ENCODE measurements at places on chromosomes 6 and 20.

GRCh38 chr6:56364431-56364826 lies 117.0 kb upstream of the COL21A1 start:
- no peak for DNase-seq

DNA sequence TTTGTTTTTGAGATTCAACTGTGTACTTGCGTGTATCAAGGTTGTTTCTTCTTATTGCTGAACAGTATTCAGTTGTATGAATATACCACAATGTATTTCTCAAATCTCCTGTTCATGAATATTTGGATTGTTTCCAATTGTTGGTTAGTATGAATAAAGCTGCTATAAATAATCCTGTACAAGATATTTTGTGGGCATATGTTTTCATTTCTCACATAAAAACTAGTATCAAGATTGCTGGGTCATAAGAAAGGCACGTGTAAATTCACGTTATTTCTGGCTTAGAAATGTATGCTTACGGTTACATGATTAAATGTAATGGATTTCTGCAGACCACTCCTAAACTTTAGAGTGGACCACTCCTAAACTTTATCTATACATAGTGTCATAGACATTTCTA lies 96.6 kb downstream of the BTBD3 start:
- no peak for DNase-seq

GRCh38 chr6:157571269-157571668 lies 190.3 kb downstream of the ZDHHC14 start:
- peak; percentile 4 for DNase-seq

DNA sequence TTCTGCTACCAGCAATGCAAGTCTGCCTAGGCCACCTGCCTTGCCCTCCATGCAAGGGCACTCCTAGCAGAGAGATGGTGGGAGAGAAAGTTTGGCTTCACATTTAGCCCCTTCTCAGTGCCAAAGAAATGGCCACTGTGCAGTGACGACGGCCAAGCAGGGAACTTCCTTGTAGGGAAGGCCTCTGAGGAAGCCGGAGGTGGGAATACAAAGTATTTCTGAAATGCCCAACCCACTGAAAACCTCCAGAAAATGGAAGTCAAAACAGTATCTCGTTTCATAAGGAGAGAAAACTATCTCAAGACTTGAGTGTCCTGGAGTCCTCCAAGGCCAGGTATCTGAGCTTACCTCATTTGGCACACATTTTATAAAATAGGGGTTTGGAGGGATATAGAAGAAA lies 42.7 kb downstream of the JAG1 start:
- DNase-seq = no peak

DNA sequence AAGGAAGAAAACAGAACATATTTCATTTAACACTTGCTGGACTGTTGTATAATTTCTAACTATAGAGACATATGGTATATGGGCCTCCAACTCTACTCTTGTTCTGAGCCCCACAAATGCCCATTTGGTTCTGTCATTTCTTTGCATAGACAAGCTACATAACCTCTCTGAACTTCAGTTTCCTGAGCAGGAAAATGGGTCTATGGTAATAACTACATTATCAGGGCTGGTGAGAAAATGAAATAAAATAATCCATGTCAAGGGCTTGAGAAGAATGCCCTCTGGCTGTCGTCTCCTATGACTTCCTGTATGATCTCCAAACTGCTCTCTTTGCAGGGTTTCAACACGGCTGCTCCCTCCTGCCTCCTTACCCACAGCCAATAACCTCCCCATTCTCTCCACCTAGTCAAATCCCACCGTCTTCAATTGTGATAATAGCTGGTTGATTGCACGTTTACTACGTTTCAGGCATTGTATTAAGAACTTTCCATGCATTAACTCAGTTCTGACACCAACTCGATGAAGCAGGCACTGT lies 12.0 kb downstream of the ZCCHC3 start:
- DNase-seq = no peak

DNA sequence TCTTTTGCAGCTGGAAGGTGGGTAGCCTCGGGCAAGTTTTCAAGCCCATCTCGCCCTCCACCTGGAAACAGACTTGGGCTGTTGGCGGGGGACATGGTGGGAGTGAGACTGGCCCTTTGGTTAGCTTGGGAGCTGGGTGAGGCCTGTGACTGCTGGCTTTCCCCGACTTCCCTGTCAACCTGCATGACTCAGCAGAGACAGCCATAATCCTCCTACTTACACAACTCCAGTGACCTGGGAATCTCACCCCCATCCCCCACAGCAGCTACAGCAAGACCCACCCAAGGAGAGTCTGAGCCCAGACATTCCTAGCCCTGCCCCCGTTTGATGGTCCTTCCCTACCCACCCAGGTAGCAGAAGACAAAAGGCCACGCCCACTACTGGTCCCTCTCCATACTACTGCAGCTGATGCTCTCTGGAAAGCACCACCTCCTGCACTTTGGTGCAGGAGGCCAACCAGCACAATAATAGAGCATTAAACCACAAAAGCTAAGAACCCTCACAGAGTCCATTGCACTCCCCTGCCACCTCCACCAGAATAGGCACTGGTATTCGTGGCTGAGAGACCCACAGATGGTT lies 188.4 kb downstream of the TRDN start:
- DNase-seq = no peak

DNA sequence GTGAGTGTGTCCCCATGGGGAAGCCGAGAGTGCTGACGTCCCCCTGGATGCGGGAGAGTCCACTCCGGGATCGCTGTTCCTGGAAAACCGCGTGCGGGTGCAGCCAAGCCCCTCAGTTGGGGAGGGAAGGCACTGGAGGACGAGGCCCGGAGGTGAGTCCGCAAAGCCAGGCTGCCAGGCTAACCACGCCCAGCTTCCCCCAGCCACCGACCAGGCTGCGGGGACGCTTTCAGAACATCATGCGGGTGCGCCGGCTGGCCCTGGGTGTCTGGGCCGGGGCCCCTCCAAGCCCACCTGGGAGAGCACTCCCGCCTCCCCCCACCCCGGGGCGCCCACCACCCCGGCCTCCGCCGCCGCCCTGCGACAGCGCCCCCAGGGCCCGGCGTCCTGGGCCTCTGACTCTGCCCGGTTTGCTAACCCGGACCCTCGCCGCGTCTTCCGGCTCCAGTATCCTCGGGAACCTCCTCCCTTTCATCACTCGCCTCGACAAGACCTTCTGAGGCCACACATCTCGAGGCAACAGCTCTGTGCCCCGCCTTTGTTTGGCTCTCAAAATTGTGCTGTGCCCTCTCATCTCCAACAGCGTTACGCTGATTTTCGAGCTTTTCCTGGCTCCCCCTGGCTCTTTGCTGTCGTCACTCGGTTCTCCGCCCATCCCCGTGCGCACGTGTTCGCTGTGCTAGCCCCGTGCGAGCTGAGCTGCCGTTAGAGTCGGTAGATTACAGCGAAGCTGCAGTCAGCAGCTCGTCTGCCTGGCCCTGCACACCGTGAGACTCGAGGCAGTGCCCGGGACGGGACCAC lies 47.1 kb upstream of the ENTPD6 start:
- no peak for DNase-seq

DNA sequence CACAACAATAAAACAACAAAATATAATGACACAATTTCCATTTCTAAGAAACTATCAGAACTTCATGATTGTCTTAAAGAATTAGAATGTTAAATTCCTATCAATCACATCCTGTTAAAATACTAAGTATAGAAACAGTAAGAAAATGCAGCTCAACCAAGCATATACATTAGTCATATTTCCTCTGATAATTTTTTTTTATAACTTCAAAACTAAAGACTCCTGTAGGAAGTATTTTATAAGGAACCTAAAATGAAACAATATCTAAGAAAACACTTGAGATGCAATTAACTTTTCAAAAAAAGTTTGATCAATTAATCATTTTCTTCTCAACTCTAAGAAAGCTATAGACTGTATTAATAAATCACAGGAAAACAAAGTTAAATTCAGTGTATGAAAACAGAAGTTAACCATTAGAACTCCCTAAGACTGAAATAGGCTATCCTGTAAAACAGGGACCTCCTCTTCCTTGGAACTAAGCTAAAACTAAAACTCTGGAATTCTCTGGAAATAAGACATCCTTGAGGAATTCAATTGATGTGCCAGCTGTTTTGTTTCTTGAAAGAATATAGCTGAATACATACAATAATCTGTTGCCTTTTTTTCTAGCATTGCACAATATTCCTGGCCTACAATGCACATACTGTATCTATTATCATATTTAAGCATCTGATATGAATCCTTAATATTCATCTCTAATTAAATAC lies 19.8 kb downstream of the FKBP5 start:
- DNase-seq = no peak

- DNase-seq = peak; percentile 48
Measured at GRCh38 chr6:29813809-29814208, 13.8 kb upstream of the HLA-G start.

DNA sequence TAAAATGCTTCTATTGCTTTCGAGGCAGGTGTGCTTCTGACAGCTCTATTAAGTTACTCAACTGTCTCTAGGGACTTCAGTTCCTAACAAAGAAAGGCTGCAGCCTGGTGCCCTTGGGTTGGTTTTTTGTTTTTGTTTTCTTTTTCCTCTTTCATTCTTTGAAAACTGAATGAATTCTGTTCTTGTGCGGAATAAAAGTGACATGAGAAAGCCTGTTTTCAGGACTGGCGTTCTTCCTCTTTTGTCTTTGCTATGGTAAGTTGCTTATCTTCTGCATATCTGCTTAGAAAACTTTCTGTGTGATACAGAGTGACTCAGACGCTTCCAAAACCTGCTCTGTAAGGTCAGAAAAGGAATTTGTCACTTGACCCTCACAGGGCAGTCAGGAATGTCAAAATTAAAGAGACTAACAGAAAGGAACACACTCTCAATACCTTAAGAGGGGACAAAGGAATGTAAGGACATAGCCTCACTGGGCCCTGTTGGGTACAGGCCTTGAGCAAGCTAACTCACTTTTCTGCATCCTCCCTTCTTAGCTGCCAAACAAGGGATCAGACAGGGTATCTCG lies 56.2 kb upstream of the NHSL1 start:
- no peak for DNase-seq

DNA sequence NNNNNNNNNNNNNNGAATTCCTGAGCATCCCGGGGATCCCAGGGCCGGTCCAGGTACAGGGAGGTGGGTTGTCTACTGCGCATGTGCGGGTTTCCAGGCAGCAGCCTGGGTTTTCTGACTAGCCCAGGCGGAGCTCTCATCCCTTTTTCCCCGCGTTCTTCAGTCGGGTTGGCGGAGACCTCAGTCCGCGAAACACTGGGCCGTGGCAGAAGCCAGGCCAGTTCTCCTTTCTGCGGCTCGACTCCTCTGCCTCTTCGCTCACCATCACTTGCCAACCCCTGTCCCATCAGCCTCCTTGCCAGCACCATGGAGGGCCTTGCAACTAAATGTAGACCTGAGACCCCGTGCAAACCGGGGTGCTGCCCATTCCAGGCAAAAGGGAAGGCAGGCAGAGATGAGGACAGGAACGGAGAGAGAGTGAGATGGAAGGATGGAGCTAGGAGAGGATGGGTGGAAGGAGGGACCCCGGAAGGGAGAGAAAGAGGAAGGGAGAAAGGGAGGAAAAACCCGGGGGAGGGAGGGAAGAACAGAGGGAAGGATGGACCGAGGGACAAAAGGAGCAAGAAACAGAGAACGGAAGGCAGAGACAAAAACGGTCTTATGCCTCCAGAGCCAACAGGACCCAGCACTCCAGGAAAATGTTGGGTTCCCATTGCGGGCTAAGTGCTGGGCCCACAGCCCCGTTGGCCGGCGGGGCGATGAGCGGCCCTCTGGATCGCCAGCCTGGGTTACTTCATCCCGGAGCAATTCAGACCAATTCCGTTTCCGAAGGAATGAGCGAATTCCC lies 445.4 kb upstream of the DEFB115 start:
- DNase-seq = no peak

DNA sequence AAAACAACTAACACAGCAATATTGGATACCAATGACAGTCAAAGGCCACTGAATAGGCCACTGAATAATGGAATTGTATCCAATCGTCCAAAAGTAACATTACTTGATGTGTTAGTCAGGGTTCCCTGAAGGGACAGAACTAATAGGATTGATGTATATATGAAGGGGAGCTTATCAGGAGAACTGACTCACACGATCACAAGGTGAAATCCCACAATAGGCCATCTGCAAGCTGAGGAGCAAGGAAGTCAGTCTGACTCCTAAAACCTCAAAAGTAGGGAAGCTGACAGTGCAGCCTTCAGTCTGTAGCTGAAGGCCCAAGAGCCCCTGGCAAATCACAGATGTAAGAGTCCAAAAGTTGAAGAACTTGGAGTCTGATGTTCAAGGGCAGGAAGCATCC lies 571.4 kb downstream of the PRKN start:
- no peak for DNase-seq

DNA sequence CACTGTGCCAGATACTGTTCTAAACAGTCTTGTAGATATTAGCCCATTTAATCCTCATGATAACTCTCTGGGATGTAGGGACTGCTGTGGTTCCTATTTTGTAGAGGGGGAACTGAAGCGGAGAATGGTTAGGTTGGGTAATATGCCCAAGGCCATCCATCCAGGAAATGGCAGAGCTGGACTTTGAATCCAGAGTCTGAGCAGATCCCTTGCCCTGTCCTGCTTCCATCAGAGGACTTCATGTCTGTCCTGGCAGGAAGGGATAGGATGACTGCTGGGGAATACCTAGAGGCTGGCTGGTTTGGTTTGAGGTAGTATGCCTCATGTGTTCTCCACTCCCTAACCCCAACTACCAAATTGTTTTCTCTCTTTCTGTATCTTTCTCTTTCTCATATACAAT lies 44.6 kb downstream of the SAMD5 start:
- no peak for DNase-seq

GRCh38 chr20:815226-815625 lies 18.3 kb upstream of the FAM110A start:
- no peak for DNase-seq

- DNase-seq = no peak
Measured at GRCh38 chr20:31608251-31608945, 3.3 kb downstream of the ID1 start.

DNA sequence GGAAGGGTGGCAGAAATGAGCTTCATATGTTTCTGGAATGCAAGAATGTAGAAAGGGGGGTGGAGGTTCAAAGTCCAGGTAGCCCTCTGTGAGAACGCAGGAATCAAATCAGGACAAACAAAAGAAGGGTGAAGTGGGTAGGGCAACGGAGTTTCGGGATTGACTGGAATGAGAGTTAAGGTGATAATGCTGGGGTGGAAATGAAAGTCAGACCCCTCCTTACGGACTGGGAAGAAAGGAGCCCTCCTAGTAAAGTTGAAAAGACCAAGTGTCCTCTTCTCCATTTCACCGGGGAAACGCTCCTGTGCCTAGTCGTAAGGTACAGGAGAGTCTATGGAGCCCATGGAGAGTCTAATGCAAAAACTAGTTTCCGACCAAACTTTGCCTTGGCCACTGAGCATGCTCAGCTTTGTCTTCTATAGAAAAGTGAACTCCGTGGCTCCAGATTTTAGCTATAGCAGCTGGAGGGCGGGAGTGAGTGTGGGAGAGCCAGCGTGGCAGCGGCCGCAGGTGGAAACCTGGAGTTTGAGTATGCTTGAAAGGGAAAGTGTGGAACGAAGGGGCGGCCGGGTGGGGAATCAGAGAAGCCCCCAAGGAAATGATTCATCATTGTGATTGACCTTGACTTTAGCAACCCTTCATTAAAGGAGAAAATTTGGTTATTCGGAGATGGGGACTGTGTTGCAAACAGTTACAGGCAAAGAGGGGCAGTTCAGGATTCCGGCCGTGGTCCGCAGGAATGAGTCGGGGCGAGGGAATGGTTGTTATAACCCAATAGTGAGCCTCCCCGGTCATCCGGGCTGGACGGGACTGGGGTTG lies 1.3 kb upstream of the LRRC1 start:
- DNase-seq = peak; percentile 87

- DNase-seq = no peak
Measured at GRCh38 chr20:41133709-41134361, 3.5 kb upstream of the PLCG1 start.

- no peak for DNase-seq
Measured at GRCh38 chr20:58169450-58169849, 59.0 kb downstream of the ANKRD60 start.

Measured in osteocyte (in vitro differentiated cells).